ENCODE measurements at places on chromosomes 6 and 20.

DNA sequence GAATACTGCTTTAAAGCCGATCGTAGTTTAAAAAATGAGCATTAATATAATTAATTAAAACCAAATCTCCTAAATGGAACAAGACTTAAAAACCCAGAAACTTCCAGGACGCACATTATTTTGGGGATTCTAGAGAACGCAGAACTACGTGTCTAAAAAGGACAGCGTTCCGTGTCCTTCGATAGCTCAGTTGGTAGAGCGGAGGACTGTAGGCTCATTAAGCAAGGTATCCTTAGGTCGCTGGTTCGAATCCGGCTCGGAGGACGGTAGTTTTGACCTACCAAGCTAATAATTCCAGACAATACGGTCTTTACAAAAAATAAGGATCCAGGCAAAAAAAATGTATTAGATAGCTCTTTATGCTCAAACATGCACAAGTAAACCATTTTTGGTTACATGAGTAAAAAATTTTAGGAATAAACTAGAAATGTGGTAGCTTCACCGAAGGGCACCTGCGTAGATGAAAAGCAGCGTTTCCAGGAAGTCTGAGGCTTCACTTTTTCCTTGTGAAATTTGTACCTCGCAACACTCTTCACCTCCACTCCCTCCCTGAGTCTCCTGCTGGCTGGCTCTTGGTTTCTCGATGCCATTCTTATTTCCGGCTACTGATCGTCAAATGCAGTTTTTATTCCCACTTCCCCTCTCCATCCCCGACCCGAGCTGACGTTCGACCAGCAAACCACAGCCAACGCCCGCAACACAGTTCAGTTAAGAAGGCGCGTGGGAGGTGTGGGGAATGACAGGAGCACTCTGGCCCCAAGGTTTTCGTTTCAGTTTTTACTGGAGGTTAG lies 19.6 kb upstream of the ABT1 start:
- DNase-seq = no peak

DNA sequence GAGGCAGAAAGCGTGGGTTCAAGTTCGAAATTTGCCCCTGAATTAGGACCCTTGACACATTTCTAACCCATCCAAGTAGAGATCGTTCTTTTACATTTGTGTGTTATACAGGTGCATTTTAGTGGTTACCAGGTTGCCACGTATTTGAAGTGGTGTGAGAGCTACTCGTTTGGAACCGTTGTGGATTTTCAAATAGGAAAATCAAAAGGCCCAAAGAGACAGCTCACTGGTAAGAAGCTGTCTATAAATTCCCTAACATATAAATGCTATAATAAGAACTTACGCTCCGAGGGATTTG lies 1.6 kb upstream of the REV3L start:
- DNase-seq = no peak

- no peak for DNase-seq
Observed at GRCh38 chr6:33286946-33287914, 1.8 kb downstream of the WDR46 start.

GRCh38 chr6:81762606-81763005 lies 10.1 kb upstream of the TENT5A start:
- DNase-seq = no peak

GRCh38 chr6:169938731-169939130 lies 187.3 kb downstream of the ERMARD start:
- peak; percentile 82 for DNase-seq

GRCh38 chr6:43127877-43128276 lies 43.2 kb upstream of the SRF start:
- no peak for DNase-seq

DNA sequence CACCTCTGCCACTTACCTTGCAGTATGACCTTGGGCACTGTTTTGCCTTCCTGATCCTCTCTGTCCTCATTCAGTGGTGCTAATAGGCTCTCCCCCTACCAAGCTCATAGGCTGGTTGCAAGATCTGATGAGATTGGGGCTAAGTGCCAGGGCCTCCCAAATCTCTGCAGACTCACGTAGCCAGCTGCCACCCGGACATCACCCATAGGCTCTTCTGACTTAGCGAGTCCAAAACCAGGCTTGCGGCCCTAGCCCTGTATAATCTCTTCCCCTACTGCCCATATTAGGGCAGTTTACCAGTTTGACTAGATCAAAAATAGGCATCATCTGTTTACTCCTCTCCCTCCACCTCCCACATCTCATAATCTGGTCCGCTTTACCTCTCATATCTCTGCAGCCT lies 54.2 kb upstream of the VSTM2L start:
- DNase-seq = no peak

DNA sequence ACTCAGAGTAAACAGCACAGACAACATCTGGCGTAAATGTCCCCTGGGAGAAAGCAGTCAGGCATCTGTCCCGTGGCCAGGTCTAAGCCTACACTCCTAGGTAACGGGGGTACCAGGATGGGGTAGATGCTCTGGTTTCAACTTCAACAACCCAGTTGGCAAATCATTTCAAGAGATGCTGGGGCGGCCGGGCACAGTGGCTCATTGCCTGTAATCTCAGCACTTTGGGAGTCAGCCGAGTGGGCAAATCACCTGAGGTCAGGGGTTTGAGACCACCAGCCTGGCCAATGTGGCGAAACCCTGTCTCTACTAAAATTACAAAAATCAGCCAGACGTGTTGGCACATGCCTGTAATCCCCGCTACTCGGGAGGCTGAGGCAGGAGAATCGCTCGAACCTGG lies 12.3 kb downstream of the PREX1 start:
- DNase-seq = no peak

- DNase-seq = peak; percentile 97
Observed at GRCh38 chr6:90098001-90098531, 198.6 kb downstream of the BACH2 start.

- no peak for DNase-seq
Observed at GRCh38 chr6:112600168-112600567, 253.0 kb downstream of the RFPL4B start.

DNA sequence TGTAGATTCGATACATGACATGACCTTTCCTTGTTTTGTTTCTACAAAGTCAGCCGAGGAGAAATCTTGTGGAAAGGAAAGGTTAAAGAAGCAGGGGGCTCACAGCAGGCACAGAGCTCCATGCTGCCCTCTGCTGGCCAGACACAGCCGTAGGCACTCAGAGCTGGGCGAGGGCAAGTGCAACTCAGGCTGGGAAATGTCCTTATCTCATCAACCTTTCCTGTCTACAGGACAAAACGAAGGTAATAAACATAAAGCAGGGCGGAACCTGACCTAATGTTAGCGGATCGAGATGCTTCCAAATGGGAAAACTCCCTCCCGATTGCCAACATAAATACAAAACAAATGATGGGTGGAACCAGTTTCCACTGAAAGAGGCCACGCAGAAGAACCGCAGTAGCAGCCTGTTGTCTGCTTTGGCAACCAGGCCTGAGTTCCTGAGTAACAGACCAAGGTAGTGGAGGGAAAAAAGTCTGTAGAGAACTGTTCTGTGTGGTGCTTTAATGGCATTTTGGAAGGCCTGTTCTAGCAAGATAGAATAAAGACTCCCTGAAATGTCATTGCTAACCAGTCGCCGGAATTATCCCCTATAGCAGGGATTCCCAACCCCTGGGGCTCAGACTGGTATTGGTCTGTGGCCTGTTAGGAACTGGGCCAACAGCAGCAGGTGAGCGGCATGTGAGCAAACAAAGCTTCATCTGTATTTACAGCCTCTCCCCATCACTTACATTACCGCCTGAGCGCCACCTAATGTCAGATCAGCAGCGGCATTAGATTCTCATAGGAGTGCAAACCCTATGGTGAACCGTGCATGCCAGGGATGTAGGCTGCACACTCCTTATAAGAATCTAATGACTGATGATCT lies 85.2 kb downstream of the MBOAT1 start:
- no peak for DNase-seq

- DNase-seq = no peak
Observed at GRCh38 chr6:158783167-158783450, 36.1 kb downstream of the EZR start.

GRCh38 chr6:5506597-5506996 lies 245.3 kb downstream of the FARS2 start:
- DNase-seq = peak; percentile 29

GRCh38 chr6:1850121-1850839 lies 240.6 kb downstream of the FOXC1 start:
- DNase-seq = no peak

GRCh38 chr6:18792866-18793265 lies 405.7 kb downstream of the RNF144B start:
- DNase-seq = no peak

DNA sequence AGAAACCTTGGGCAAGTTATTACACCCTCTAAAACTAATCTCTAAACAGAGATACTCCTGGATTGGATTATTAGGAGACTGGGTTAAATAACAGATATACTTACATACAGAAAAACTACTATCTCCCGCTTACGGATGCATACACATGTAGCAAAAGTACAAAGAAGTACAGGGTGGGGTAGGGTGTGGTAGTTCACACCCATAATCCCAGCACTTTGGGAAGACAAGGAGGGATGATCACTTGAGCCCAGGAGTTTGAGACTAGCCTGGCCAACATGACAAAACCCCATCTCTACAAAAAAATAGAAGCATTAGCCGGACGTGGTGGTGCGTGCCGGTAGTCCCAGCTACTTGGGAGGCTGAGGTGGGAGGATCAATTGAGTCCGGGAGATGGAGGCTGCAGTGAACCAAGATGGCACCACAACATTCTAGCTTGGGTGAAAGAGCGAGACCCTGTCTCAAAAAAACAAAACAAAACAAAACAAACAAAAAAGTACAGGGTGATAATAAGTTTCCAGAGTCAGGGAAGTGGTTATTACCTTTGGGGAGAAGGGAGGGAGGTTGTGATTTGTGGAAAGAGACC lies 8.1 kb downstream of the PIM1 start:
- no peak for DNase-seq

- peak; percentile 94 for DNase-seq
Observed at GRCh38 chr20:62143081-62143956, at the start of the genes PSMA7 and SS18L1. PSMA7 (minus strand) TSS chr20:62143394; CDS start chr20:62143303, 91 bp downstream. SS18L1 (plus strand) TSS chr20:62143769; CDS start chr20:62143821, 52 bp downstream.

DNA sequence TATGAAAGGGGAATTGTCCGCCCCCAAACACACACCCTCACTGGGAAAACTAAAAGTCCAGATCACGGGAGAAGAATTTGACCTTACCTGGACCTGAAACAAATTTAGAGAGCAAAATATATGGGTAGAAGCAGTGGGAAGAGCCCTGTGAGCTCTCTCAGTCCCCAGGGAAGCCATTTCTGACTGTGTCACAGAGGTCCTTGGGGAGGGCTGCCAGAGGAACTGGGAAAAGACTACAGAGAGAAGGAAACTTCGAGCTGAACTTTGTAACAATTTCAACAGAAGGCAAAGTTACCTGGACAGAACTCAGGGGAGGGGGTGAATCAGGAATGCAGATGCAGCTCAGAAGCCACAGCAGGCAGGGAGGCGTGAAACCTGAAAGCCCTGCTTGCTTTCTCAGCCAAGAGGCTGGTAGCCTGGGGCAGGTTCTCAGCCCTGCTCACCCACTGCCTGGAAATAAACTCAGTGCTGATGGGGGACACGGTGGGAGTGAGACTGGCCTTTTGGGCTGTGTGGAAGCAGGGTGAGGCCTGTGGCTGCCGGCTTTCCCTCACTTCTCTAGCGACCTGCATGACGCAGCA lies 163.8 kb downstream of the TMEM200A start:
- DNase-seq = no peak

DNA sequence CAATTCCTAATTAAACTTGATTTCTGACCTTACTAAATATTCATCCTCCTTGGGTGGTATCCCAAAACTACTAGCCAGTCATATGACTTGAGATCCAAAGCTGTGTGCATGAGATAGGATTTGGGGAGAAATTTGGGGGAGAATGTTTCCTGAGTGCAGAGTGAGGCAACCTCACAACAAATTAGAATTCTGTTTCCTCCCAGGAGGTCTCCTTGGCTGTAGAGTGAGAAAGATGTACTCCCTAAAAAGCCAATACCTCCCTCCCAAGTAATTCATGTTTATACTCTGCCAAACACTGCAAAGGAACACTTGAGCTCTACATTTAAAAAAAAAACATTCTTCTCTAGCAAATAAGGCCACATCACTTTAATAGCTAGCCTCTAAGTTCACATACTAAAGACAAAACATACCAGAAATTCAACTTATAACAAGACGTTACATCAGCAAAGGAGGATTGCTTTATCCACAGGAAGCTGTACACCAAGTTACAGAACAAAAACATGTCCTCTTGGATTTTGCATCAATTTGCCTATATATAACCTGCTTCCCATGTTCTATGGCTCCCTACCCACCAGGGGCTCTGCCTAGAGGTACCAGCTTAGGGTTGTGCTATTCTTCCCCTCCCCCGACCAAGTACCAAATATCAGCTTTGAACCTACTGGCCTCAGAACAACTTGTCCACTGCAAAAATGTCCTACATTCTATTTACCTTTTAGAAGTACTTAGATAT lies 15.4 kb upstream of the TMEM30A start:
- no peak for DNase-seq

DNA sequence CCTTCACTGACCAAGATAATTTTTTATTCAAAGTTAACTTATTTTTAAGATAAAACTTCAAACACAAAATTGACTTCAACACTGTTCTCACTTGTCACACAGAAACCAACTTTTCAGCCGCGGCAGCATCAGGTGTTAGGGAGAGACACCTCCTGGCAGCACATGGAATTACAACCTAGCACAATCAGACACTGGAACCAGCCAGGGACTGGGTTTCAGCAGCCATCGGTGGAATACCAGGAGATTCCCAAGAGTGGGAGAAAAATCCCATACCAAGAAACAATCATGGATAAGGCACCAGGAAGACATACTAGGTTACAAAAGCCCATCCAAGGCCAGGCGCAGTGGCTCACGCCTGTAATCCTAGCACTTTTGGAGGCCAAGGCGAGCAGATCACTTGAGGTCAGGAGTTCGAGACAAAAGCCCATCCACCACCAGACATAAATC lies 70.0 kb downstream of the SNX5 start:
- DNase-seq = no peak

DNA sequence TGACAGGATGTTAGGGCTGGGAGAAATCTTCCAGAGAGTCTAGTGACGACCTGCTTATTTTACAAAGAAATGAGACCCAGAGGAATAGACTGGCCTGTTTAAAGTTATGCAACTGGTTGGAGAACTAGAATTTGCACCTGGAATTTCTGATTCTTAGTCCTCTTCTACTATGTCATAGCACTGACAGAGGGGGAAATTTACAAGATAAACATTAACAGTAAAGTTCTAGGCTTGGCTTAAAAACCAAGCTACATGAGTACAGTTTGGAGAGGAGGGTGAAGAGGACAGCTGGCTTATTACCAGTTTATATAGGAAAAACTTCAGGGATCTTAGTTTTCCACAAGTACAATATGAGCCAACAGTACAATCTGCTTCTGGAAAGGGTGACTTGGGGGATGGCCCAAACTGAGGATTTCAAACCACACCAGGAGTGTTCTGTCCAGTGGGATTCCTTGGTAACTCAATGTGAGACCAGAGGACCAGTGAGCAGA lies 269.6 kb downstream of the CD109 start:
- DNase-seq = no peak

- DNase-seq = no peak
Observed at GRCh38 chr6:150534553-150534952, 65.1 kb upstream of the PLEKHG1 start.

- no peak for DNase-seq
Observed at GRCh38 chr6:15265787-15266186, 19.9 kb downstream of the JARID2 start.

- DNase-seq = no peak
Observed at GRCh38 chr6:110933912-110934311, 24.6 kb upstream of the GTF3C6 start.

GRCh38 chr20:54469952-54470351 lies 5.4 kb upstream of the DOK5 start:
- no peak for DNase-seq
